ENCODE measurements at places on chromosomes 4 and X. TPM values are rescaled to one million over a fixed set of nuclear protein-coding genes. Genes with fewer than 3 reads are reported as not detected.

Gene SPINK2
- not detected for total RNA-seq

Gene SUPT20HL1
- not detected for total RNA-seq

Gene EXOC1L
- total RNA-seq, result not detected

Gene SERPINA7
- not detected for total RNA-seq

Gene DMRTC1B
- not detected for total RNA-seq

Gene KIT
- not detected for total RNA-seq

Gene TMEM184C
- 24.1 TPM for total RNA-seq

Gene AMER1
- 2.4 TPM for total RNA-seq

Gene SULT1E1
- total RNA-seq, result not detected

Gene ZGRF1
- total RNA-seq, result 2.8 TPM

Gene STK32B
- 22.9 TPM for total RNA-seq

Gene TMPRSS11B
- total RNA-seq, result not detected

Gene USP17L26
- total RNA-seq, result not detected

All from A549 treated with DMSO at 1 μM for 4 hours (cell line).